ENCODE measurements at places on chromosomes 12 and 14.

DNA sequence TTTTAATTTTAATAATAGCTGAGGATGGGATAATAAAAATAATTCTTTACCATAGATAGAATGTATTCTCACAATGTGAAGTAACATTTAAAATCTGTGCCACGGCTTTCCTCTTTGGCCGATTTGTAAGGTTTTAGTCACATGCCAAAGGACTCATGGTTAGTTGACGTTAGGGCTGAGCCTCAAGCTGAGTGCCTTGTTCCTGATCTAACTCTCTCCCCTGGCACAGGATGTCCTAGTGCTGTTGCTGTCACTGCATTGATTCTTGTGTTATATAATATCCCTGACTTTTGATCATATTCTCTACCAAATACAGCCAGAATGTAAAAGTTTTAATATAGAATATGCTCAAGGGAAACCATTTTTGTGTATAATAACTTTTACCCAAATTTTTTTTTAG, 144.3 kb downstream of the PELI2 start:
- DNase-seq: no peak

DNA sequence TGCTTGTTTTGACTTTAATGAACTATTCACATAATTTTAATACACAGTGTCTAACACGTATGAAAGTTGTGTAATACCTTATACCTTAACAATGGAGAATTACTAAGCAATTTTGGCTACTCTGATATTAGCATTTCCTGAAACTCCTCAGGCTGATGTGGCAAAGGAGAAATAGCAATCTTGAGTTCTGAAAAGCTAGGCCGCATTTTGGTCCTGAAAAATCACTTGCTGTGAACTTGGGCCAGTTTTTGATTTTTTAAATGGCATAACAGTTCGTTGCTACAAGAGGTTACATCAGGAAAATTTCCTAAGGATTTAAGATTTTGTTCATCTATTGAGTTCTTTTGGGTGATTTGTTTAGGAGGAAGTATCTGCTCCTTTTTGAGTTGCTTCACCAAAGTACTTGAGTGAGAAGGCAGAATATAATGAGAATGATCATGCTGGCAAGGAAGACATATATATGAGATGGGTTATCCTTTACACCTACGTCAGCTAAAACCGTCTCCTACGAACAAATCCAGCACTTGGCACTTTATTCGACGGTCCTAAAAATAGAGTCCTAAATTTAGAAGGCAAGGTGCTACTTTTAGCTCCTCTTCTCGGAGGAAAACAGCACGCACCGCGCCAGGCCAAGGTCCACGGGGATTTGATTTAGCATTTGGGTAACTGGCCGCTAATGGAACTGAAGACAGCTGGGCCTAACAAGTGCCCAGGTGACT, 32.2 kb downstream of the MIA2 start:
- DNase-seq: no peak

DNA sequence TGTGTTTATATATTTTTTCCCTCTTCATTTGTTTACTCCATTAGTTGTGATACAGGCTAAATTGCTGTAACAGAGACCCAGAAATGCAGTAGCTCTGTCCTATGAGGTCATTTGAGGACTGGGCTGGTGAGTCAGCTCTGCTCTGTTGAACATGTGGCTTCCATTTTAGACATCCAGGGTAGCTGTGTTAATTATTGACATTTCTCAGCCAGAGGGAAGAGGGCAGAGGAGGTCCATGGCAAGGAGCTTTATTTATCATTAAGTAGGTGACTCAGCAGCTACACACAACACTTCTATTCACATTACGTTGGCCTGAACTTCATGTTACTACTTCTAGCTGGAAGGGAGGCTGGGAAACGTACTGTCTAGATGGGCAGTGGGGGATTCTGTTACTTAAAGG, 85.4 kb downstream of the PTCSC3 start:
- DNase-seq: peak; percentile 29

DNA sequence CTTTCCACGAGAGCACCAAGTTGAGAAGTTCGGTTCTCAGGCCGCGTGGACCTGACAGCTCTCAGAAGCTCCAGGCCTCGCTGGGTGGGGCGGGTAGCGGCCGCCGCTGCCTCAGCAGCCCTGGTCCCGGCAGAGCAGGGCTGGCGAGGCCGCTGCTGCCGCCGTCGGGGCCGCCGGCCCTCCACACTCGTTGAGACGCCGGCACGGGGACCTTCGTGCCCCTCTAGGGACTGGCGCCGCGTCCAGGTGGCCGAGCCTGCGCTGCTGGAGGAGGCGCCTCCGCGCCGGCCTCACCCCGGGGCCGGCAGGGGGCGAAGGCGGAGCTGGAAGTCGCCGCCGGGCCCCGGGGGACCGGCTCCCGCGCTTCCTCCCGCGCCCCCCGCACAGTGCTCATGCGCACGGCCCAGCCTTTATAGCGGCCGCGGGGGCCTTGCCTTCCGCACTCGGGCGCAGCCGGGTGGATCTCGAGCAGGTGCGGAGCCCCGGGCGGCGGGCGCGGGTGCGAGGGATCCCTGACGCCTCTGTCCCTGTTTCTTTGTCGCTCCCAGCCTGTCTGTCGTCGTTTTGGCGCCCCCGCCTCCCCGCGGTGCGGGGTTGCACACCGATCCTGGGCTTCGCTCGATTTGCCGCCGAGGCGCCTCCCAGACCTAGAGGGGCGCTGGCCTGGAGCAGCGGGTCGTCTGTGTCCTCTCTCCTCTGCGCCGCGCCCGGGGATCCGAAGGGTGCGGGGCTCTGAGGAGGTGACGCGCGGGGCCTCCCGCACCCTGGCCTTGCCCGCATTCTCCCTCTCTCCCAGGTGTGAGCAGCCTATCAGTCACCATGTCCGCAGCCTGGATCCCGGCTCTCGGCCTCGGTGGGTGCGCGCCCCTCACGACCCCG, at the start of gene COCH:
Gene COCH, plus strand, starts transcription at position 440 of the 879 bp plus-strand sequence. Its CDS starts 380 bp downstream, at position 820.
- no peak for DNase-seq

GRCh38 chr12:115794659-115795081, 482.8 kb downstream of the MED13L start:
- no peak for DNase-seq

- no peak for DNase-seq
These were observed 65.9 kb downstream of the KCNA1 start for GRCh38 chr12:4975574-4975973.

- DNase-seq: no peak
These were observed 19.3 kb downstream of the ATP2B1 start for GRCh38 chr12:89689306-89689705.

DNA sequence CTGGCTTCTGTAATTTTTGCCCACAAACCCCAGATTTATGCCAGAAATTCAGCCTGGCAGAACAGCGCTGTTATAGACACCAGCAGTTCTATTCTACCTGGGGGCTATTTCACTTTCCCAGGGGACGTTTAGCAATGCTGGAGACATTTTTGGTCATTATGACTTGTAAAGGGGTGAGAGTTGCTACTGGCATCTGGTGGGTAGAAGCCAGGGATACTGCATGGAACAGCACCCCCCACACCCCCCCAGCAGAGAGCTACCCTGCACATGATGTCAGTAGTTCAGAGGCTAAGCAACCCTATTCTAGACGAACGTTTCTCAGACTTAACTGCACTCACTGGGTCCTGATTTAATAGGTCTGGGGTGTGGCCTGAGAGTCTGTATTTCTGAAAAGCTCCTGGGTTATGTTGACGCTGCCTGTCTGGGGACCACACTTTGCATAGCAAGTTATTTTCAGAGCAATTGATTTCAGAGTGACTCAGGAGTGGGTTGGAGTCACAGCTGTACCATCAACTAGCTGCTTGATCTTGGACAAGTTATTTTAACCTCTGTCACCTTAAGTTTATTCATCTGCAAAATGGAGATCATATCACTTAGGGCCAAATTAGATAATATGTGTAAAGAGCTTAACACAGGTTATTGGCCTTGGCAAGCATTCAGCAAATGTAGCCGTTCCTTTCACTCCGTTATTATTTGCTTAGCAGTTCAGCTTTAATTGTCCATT, 48.5 kb downstream of the CHST11 start:
- peak; percentile 6 for DNase-seq

DNA sequence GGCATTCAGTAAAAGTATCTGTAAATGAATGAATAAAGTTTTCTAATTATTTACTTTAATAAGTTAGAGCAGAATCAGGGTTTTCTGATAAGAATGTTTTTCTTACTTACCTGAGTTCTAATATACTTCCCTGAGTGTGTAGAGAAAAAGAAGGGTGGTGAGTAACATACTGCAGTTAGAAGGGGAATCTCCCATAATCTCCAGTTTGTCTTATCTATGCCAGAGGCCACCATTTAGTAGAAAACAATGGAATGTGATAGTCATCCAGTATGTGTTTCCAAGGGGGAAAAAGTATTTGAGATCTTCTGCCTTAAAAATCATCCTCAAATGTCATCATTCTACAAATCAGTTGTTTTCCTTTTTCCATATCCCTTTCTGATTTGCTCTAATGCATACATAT, 56.5 kb upstream of the PAWR start:
- no peak for DNase-seq

DNA sequence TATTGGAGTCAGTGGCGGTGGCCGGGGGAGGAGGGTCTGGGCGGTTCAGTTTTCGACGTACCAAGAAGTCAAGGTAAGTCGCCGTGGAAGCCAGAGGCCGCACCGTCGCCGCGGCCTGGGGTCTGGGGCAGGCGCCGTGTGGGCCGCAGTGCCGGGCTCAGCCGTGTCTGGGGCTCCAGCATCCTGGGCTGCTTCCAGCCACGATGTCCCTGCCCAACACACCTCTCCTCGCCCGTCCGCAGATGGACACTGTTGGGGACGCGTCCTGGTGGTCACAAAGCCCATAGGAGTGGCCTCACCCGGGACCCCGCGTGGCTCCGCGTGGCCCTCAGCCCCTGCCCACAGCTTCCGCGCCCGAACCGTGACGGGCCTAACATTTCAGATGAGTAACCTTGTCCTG, 59.1 kb downstream of the FBRSL1 start:
- DNase-seq: no peak

DNA sequence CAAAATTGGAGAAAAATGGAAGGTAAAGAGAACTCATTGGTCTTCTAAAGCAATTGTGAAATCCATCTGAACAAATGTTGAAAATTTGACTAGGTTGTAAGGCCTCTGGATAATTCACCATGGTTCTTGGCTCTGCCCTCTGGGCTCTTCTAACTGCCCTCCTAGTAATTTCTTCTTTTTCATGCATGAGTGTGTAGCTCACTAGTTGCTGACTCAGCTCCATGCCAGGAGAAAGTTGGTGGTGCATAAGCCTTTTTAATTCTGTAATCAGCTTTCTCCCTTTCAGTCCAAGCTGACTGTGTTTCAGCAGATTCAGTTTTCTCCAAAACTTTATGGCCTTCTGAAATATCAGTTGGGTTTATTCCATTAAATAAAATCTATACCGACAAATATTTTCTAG, 877.8 kb upstream of the ATXN7L3B start:
- no peak for DNase-seq

GRCh38 chr14:100824901-100825712, 811 bp upstream of the MEG3 start:
- no peak for DNase-seq

DNA sequence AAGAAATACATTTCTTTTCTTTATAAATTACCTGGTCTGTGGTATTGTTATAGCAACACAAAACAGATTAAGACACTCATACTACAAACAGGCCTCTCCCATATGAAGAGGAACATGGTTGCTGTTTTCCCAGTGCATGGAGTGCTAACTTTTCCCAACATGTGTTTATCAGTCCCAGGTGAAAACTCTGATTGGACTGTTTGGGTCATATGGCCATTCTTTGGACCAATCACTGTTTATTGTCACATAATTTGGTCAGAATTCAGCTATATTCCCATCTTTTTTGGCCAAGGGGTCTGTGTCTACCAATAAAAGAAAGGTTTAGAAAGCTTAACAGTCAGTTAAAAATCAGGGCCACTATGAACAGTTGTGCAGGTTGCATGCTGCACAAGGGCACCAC, 35.4 kb upstream of the CCDC60 start:
- no peak for DNase-seq
